Coronary artery (tissue), 2 donors: ENCODE measurements at places on chromosomes 2 and 18.

DNA sequence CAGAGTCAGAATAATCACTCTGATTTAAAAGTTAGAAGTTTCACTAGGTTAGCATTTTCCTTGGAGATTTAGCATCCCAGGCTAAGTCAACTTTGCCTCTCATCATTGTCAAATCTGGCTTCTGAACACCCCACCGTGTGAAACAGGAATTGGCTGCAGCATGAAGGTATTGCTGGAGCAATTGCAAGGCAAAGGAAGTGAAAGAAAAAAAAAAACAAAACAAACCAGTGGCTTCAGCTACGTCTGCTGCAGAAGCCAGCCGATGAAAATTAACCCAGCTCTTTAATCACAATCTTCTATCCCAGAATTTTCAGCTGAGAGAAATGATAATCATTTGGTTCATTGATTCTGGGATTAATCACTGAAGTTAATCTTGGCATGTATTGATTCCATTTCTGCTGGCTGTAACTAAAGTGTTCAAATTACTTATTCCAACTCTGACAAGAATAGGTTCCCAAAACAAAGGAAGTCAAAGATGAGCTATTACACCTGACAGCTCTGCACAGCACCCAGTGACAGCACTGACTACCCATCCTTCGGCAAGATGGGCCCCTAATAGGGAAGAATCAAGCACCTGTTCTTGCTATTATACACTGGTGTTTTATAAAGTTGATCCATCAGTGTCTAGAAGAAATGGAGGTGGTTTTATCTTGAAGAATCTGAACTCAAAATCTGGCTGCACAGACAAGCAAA lies 42.7 kb upstream of the REG3G start:
- no peak for DNase-seq

DNA sequence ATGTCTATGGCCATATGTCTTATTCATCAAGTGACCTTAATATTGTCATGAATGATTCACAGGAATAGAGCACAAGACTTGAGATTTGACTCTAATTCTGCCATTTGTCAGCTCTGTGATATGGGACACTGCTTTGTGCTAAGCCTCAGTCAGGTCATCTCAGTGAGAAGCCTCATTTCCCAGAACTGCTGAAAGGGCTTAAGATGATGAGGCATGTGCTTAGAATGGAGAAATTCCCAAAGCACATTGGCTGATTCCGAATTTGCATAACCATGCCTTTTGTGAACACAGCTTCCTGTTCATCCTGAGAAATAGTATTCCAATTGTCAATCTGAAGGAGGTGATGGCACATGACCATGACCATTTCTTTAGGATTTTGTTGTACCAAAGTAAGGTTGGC lies 218.1 kb downstream of the ALK start:
- no peak for DNase-seq

- no peak for DNase-seq
These were observed 233.5 kb upstream of the ZEB2 start for GRCh38 chr2:144753416-144753815.

DNA sequence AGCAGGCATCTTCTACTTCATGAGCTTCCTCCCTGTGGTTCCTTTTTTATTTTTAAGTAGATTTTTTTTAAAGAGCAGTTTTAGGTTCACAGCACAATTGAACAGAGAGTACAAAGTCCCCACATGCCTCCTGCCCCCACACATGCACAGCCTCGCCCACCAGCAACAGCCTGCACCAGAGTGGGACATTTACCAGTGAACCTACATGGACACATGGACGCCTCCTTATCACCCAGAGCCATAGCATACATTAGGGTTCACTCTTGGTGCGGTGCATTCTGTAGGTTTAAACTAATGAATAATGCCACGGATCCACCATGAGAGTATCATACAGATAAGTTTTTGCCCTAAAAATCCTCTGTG lies 40.9 kb downstream of the HS1BP3 start:
- no peak for DNase-seq
